ENCODE measurements at places on chromosomes 2 and 18.

- no peak for DNase-seq
Measured at GRCh38 chr2:177264209-177264692, 276 bp downstream of the NFE2L2 start.

- no peak for DNase-seq
Measured at GRCh38 chr2:158240975-158241374, 139.3 kb downstream of the UPP2 start.

DNA sequence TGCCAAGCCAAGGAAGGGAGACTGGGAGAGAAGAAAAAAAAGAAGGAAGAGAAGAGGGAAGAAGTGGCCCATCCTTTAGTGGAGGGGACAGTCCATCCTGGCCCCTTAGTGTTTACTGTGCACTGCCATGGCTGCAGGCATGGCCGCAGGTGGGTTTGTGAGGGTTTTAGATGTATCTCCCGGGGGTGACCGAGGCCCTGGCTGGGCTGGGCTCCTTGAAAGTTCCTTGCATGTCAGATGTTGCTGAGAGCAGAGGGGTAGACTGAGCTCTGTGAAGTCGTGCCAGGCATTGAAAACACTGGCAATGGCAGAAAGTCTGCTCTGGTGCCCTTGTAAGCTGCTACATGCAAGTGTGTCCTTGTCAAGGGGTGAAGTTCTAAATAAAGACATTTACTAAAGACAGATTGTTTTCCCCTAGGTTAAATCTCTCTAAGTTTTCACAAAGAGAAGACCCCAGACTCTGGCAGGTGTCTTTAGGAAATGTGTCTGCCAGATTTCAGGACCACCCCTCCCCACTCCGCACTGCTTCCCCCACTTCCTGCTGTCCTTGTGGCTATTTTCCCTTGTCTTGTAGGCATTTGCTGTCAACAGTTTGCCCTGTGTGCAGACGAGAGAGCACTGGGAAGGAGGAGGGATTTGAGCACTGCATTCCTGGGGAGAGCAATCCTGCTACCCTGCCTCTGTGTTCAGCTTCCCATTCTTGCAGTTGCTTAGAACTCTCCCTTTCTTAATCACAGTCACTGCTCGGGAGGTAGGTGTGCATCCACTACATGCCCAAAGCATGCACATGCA lies 68.4 kb downstream of the ACOXL start:
- DNase-seq, result no peak

GRCh38 chr2:13696601-13697000 lies 935.9 kb upstream of the LRATD1 start:
- DNase-seq, result no peak

GRCh38 chr2:29233428-29233827 lies 118.2 kb downstream of the CLIP4 start:
- no peak for DNase-seq

DNA sequence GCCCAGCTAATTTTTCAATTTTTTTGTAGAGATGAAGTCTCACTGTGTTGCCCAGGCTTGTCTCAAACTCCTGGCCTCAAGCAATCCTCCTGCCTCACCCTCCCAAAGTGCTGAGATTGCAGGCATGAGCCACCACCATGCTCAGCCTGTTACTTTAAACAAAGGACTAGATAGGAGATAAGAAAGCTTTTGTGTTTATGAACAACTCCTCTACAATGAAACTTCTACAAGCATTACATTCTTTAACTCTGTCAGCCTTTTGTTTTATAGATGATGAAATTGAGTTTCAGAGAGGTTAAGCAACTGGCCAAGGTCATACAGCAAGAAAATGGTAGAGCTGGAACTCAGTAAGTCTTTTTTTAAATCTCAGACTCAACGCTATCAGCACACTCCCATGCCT lies 22.7 kb downstream of the ALPK2 start:
- no peak for DNase-seq

DNA sequence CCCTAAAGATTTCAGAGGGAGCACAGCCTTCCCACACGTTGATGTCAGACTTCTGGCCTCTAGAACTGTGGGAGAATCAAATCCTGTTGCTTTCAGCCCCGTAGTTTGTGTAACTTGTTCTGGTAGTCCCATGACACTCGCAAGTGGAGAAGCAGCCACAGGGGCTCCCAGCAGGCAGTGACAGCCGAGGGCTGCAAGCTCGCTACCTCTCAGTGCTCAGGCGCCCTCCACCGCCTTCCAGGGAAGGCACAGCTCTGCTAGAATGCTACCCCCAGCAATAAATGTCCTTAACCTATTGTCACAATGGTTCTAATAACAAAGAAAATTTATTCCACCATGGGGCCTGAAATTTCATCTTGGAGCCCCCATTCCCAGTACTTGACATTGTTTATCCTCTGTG lies 143.1 kb upstream of the ZNF236 start:
- no peak for DNase-seq

- DNase-seq, result no peak
Measured at GRCh38 chr2:128695646-128696220, 377.1 kb upstream of the HS6ST1 start.

DNA sequence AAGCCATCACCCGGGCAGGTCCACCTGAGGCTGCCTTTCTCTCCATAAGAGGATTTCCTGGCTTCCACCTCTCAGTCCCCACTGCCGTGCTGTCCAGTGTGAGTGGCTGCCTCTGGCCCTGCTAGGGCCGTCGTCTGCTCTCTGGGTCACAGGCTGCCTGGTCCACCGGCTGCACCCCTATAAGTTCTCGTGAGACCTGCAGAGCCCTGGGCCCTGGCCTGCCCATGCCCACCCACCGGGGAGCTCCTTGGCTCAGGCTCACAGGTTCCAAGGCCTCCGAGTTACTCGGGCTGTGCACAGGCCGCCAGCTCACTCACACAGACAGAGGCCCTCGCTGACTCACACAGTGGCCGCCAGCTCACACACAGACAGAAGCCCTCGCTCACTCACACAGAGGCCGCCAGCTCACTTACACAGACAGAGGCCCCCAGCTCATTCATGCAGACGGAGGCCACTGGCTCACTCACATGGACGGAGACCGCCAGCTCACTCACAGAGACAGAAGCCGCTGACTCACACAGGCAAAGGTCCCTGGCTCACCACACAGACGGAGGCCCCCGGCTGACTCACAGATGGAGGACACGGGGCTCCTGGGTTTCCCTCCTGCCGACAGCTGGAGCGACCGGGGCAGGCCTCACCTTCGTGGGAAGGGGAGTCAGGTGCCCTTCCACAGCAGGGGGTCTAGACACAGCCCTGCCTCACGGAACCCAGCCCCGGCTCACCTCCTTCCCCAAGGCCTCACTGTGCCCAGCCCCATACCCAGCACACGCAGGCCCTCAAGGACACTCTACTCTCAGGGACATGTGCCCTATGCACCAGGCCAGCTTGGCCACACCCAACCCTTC lies 334.1 kb upstream of the MYT1L start:
- DNase-seq, result no peak

GRCh38 chr2:212314680-212315079 lies 223.9 kb downstream of the ERBB4 start:
- no peak for DNase-seq

DNA sequence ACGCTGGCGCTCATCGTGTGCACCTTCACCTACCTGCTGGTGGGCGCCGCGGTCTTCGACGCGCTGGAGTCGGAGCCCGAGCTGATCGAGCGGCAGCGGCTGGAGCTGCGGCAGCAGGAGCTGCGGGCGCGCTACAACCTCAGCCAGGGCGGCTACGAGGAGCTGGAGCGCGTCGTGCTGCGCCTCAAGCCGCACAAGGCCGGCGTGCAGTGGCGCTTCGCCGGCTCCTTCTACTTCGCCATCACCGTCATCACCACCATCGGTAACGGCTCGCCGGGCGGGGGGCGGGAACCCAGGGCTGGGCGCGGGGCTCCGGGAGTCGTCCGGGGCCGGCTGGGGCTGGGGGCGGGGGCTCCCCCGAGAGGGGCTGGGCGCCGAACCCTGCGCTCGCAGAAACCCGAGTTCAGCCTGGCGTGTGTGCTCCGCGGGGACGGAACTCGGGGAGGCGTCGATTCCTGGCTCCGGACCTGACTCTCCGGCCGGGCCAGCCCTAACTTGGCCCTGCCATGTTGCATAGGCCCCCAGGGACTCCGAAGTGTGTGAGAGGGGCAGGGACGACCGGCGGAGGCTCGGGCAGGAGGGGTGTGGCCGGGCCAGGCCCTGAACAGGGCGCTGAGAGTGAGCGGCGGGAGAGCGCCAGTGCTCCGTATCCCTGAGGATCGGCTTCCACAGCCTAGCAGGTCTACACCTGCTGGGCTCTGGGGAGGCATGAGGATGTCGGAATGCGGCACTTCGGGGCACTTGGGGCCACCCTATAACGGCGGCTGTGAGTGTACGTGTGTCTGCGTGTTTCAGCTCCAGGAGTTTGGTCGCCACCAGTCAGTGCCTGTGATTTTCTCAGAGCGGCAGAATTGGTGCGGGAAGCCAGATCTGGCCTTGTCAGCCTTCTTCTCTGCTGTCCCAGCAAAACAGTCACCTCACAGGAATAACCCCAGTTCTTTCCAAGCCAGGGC lies 651 bp downstream of the KCNK3 start:
- no peak for DNase-seq

DNA sequence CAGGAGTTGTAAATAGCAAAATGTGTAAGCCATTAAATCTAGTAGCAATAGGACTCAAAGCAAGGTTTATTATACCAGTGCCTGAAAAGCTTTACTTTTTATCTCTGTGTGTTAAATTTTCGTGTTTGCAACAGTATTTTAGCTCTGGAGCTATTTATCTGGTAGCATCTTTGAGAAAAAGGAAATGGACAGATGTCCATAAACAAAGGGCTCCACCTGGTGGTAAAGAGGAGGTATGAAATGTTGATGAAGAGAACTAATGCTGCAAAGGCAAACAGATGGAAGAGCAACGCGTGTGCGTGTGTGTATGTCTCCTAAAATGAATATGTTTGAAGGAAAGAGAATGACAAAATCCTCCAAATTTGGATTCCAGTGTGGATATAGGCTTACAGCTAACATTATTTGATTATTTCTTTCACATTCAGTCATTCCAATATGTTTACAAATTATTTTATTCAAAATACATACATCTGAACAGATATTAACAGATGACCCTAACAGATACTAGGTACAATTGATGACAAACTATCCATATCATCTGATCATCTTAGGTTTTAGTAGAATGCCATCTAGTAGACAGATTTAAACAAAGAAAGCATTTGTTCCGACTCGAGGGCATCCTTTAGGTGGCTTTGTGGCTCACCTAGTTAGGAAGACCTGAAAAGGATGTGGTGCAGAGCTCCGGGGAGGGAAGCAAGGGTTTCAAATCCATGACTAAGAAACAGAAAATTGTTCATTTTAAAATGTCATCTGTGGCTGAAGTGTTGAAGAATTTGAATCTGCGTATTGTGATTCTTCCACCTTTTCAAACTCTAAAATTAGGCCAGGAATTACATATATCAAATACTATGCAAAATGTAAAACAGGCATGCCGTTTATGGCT lies 383.3 kb downstream of the MTX2 start:
- no peak for DNase-seq

DNA sequence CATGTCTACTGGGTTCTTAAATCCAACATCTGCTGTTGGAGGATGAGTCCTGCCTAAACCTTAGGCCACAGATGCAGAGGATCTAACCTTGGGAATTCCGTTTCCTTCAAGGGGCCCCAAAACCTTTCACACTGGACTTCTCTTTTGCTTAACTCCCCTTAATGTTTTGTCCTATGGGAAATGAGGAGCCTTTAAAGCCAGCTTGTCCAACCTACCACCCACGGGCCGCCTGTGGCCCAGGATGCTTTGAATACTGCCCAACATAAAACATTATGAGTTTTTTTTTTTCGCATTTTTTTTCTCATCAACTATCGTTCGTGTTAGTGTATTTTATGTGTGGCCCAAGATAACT lies 157.2 kb upstream of the SLC1A4 start:
- no peak for DNase-seq

GRCh38 chr18:68780802-68781635 lies 16.9 kb upstream of the CCDC102B start:
- DNase-seq, result no peak

DNA sequence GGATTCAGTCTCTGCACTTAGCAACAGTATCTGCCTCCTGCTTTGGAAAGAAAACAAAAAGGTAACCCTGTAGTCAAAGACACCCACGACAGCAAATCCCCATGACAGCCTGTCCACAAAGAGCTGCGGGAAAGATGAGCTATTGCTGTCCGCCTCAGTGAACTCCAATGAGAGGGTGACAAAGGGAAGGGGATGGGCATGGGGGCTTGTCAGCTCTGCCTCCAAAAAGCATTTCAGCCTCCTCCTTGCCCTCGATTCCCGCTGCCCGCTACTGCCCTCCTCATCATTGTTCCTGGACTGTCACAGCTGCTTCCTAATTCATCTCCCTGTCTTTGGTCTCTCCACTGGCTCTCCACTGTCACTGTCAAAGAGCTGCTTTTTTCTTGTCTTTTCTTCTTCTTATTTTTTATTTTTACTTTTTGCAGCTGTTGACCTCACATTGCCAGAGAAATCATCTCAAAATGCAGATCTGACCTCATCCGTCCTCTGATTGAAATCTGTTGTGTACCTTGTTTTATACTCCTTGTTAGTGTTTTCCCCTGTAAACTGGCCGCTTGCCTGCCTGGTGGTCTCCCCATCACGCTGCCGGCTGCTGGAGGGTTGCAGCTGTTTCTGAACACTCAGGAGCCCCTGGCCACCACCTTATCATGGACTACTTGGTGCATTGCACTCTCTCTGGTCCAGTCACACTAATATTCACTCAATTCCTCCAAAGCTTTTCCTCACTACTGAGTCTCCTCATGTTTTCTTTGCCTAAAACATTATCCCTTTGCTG lies 7.9 kb upstream of the E2F6 start:
- no peak for DNase-seq

GRCh38 chr2:234427081-234428061 lies 69.5 kb downstream of the ARL4C start:
- no peak for DNase-seq

DNA sequence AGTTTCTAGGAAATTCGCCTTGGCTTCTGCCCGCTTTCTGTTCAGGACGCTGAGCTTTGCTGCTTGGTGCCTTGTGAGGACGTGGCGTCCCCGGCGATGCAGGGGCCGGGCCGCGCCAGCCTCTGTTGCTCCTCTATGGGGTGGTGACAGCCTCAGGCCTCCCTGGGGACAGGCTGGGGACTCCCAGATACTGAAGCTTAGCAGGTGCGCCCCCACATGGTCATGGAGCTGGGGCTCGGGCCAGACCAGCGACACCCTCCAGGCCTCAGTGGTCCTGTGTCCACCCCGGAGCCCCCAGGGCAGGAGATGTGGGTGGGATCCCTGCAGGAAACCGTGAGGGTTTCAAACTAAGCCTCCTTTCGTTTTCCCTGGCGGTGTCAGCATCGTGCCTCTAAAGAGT lies 29.2 kb downstream of the KCNG2 start:
- DNase-seq, result no peak

GRCh38 chr2:128798502-128799283 lies 480.0 kb upstream of the HS6ST1 start:
- no peak for DNase-seq

- no peak for DNase-seq
Measured at GRCh38 chr2:241553981-241554380, 4.6 kb upstream of the BOK start.
